Stimulated activated CD8-positive, alpha-beta memory T cell treated with anti-CD3 and anti-CD28 coated beads, Interleukin-4, amount 100 ng/mL, for 1 hour (primary cell): ENCODE measurements at places on chromosomes 12 and 14.

GRCh38 chr12:73973486-73973885 is 564.1 kb upstream of the ATXN7L3B start:
- no peak for DNase-seq

DNA sequence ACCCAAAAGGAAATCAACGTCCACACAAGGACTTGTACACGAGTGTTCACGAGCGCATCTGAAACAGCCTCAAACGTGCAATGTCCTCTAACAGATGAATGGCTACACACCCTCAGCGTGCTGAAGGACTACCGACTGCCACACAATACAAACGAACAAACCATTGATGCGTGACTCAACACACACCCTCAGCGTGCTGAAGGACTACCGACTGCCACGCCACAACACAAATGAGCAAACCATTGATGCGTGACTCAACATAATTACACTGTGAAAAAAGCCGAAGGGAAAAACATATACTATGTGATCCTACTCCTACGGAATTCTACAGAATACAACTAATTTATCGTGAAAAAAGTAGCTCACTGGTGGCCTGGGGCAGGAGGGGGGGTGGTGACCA is 25.1 kb upstream of the BTBD6 start:
- DNase-seq: no peak

DNA sequence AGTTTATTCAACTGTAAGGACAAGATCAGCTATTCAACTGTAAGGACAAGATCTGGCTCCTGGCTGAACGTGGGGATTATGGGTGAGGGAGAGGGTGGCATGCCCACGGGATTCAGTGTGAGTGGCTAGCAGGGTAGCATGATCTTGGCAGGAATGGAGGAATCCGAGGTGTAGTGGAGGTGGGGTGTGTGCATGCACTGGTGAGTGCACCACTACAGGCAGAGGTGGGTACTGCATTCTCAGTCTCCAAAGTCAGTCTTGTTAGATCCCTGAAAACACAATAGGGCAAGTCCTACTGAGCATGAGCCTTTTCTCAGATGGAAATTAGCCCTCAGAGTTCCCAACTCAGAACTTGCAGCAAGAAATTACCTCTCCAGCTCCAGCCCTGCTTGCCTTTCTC is 32.2 kb upstream of the DCD start:
- no peak for DNase-seq

DNA sequence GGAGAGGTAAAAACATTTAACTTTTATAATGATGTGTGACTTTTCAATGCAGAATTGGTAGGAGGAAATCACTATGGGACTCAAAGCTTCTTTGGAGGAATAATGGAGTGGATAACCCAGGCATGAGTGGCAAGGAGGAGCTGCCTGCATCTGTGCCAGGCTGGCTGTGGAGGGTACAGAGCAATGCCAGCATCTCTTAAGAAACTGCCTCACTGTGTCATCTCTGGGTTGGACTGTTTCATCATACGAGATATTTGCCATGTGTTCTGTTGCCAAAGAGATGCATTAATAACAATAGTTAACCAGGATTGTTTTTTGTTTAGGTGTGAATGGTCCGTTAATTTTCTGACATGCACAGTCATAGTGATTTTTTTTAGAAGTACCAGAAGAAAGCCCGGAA is 183.7 kb upstream of the NTF3 start:
- no peak for DNase-seq

DNA sequence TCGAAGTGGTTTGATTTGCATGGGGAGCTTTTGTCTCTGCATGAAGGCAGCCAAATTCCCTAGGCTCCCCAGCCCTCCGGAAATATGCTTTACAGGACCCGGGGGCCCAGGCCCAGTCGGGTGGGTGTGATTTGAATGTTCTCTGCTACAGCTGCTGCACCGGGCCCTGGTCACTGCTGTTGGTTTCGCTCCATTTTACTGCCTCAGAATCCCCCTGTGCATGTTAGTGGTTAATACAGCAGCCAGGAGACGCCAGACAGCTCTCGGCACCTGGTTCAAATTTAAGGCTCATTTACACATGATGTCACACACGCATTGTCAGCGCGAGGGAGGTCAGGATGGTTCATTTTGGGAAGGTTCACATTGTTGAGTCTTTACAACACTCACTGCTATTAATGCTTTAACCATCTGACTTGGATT is 99.6 kb downstream of the SLC38A6 start:
- no peak for DNase-seq

GRCh38 chr14:33150666-33151428 is 212.2 kb downstream of the NPAS3 start:
- DNase-seq: no peak

- no peak for DNase-seq
These were observed 506.9 kb downstream of the FOXG1 start for GRCh38 chr14:29273513-29273912.

DNA sequence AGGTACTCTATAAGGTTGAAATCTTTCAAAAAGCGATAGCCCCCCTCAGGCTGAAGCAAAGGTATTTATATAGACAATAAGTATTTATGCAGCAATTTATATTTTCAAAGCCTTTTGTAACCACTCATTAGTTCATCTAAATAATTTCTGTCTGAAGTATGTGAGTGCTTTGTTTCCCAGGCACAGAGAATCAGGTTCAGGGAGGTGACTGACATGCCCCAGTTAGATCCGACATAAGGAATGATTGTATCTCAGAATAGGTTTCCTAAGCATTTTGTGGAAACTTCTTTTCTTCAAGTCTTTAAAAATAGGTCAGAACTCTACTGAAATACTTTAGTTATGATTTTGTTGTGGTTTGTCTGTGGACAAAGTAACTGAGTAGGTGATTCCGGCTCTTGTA is 283.4 kb upstream of the G2E3 start:
- no peak for DNase-seq

- DNase-seq: no peak
These were observed 77.2 kb downstream of the BHLHE41 start for GRCh38 chr12:26047401-26048226.

GRCh38 chr14:93691042-93691780 is 97.1 kb downstream of the PRIMA1 start:
- no peak for DNase-seq

DNA sequence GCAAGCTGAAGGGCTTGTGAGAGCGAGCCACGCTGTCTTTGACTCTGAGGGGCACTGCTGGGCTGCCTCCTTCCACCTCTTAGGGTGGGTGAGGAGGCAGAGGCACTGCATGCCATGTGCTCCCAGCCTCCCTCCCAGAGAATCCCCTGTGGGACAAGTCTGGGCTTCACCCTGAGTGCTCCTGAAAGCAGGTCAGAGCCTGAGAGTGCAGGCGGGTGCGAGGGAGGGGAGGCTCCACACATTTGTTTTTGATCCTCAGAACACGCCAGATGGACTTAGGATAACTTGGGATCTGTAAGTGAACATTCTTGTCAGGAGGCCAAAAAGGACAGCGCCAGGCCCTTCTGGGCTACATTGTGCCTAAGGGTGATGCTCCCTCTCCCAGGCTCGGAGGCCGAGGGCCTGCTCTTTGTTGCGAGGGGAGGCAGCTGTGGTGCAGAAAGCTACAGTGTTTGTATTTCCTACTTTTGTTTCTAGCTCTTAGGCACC is 155.4 kb downstream of the TMX1 start:
- DNase-seq: no peak

- no peak for DNase-seq
These were observed 283.6 kb downstream of the PCNX1 start for GRCh38 chr14:71190770-71191374.

DNA sequence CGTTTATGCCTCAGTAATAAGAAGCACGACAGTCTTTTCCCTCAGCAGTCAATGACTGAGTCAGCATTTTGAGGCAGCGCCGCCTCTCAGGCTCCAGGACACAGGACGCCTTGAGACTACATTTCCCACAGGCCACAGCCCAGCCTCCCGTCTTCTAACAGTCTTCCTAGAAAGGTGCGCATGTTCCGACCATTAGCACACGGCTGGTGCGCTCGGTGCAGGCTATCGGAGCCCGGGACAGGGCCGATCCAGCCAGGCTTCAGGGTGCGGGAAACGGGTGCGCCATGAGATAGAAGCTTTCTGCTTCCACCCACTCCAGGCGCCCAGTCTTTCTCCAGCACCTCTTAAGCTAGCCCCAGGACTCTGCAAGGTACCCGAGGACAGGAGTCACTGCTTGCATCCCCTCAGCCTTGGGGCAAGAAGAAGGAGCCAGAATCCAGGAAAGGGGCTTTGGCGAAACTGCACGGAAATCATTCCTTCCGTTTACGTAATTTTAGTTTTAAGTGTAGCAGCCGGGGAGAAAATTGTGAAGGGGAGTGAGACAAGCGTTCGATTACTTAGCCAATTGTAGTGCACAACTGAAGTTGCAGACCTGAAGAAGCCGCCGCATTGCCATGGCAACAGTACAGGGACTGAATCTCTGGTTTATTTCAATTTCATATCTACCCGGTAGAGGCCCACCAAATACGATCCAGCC is 54.0 kb downstream of the ZNF641 start:
- no peak for DNase-seq

- DNase-seq: no peak
These were observed 36.6 kb downstream of the ETV6 start for GRCh38 chr12:11686120-11686519.

DNA sequence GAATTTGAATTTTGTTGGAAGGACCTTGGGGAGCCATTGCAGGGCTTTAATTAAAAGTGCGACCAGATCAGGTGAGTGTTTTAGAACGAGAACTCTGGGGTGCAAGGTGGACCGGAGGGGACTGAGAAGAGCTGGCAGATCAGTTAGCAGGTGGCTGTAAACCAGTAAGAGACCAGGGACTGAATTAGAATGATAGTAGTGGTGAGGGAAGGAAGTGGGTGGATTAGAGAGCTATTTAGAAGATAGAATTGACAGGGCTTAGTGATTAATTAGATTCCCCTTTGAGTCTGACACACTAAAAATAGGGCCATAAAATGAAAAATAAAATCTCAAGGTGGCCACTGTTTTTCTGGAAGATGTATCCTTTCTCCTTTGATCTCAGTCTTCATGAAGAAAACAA is 44.8 kb downstream of the PLXNC1 start:
- DNase-seq: no peak

- DNase-seq: no peak
These were observed 25.3 kb downstream of the GNS start for GRCh38 chr12:64733857-64734256.

GRCh38 chr12:63876980-63877379 is 32.5 kb downstream of the SRGAP1 start:
- no peak for DNase-seq

DNA sequence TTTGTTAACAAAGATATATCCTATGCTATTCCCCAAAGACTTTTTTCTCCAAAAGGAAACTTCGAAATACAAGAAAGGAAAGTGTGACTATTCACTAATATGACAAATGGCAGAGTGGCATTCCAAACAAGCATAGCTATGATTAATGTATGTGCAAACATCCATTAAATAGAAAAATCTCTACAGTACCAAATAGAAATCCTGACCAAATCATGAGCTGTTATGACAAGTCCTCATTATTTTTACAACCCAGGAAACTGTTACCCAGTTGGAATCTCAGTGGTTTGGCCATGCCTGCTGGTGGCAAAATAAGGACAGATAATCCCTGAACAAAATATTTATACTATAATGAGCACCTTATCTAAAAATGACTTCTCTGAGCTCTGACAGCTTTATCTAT is 202.1 kb downstream of the SEC23A start:
- DNase-seq: no peak

DNA sequence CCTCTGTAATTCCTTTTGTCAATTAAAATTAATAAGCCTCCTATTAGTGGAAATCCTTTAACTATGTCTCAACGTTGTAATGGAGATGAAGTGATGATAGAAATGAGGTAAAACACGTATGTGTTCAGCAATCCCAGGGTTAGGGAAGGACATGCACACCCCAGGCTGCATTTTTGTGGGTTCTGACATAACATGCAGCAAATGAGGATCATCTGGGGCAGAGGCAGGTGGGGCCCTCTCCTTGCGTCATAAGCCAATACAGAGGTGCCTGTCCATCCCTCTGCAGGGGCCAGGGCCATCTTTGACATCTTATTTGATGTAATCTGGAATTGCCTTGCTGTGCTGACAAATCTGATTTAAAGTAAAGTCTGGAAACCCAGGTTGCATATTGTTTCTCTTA is 73.2 kb downstream of the MYRFL start:
- no peak for DNase-seq

- no peak for DNase-seq
These were observed 223.3 kb upstream of the SFSWAP start for GRCh38 chr12:131487388-131488124.

DNA sequence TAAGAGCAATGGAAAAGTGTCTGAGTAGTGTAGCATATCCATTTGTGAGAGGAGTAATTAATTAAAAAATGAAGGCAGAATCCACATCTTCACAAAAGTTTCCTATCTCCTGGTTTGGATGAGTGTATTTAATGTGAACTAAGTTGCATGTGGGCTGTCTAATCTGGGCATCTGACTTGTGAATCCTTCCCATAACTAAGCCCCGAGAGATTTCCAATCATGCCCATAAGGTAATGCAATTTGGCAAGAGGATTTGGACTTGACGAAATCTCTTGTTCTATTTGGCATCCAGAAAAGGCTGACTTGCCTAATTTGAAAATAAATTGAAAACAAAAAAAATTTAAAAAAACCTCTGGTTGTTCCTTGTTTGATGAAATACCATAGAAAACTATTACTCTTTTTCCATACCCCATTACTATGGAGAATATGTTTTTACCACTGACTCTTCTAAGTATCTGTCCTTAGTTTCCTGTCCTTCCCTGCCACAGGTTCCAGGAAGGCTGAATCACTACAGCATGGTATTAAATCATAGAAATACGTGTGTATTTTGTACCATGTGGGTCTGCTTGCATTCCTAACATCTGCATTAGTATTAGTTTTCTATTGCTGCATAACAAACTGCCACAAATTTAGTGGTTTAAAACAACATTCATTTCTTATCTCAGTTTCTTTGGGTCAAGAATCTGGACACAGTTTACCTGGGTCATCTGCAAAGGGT is 48.4 kb downstream of the ETV6 start:
- DNase-seq: no peak

GRCh38 chr14:93533842-93534241 is 103.1 kb downstream of the UNC79 start:
- no peak for DNase-seq

GRCh38 chr14:75452900-75453816 is 25.3 kb downstream of the JDP2 start:
- DNase-seq: no peak

- no peak for DNase-seq
These were observed 3.8 kb upstream of the SCARB1 start for GRCh38 chr12:124867401-124867930.

DNA sequence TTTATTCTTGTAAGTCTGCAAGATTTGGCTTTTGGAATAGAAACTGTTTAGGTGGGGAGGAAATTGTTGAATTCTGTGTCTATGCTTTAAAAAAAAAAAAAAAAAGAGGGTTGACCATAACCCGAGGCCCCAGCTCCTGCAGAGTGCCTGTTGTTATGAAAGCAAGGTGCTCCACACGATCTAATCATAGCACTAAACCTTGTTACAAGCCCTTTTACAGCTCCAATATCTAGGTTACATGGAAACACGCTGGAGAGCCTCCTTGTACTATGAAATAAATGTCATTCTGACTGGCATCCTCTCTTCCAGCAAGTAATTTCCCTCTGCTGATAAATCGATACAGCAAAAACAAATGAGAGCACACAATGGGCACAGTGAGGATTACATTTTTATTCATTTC is 303.1 kb upstream of the SOX5 start:
- DNase-seq: no peak
